ENCODE measurements at places on chromosomes 11 and 22.

DNA sequence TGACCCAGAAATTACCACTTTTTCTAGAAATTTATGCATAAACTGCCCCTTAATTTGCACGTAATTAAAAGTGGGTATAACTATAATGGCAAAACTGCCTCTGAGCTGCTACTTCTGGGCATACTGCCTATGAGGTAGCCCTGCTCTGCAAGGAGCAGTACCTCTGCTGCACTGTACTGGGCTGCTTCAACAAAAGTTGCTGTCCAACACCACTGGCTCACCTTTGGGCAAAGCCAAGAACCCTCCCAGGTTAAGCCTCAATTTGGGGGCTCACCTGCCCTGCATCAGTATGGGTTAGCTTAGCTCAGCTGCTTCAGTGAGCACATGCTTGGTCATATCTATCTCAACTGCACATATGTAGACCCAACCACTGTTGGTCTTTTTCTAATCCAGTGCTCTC lies 4.5 kb downstream of the DMC1 start:
- DNase-seq = no peak

GRCh38 chr11:10488934-10489691 lies 34.0 kb downstream of the AMPD3 start:
- no peak for DNase-seq

DNA sequence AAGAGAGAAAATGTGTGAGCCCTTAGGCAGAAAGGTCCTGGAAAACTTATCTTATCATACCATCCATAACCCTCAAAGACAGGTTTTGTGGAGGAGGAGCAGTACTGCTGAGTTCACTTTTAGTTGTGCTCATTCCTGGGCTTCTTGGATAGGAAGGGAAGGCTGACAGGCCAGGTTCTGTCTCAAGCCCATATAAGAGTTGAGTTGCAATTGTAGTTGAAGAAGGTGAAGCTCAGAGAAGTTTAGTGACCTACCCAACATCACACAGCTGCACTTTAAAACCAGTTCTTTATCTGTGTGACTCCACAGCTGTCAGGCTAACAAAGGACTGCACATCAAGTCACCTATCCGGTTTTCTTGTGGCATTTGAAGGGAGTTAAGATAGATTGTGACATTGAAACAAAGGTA lies 13.0 kb downstream of the TEAD1 start:
- no peak for DNase-seq

- DNase-seq = no peak
Measured at GRCh38 chr11:60878245-60879101, 11.1 kb downstream of the ZP1 start.

DNA sequence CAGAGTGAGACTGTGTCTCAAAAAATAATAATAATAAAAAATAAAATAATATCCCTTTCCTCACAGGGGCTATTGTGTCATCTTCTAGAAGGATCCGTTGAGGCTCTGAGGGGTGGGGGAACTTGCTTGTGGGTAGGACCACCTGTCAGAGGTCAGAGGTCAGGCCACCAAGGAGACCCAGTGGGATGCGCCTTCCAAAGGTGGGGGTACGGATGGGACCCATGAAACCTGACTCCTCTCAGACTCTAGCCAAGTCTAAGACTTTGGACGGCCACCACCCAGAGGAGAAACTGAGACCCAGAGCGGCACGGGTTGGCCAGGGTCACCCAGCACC lies 367 bp upstream of the MMP11 start:
- DNase-seq = no peak

DNA sequence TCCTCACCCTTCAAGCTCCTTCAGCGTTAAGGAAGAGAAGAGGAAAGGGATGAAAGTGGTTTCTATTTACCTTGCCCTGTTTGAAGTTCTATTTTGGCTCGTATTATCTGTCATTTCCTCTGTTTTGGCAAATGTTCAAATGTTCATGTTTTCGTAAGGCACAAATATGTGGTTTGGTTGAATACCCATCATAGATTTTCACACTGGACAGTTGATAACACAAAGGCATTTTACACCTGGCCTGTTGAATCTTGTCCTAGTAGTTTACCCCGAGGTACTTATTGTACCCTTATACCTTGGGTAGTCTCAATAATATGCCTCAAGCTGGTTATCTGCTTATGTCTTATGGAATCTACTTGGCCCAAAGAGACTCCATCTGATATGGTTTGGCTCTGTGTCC lies 706.9 kb downstream of the METTL15 start:
- no peak for DNase-seq

- DNase-seq = no peak
Measured at GRCh38 chr11:129574431-129574830, 198.8 kb downstream of the BARX2 start.

- DNase-seq = no peak
Measured at GRCh38 chr11:29260939-29261705, 755.7 kb downstream of the KCNA4 start.

Measured in NCI-H187 treated with DMSO at 0.1 percent for 48 hours (cell line).